Stimulated activated naive CD4-positive, alpha-beta T cell (primary cell): ENCODE measurements at places on chromosomes 1 and 21.

- DNase-seq, result no peak
These were observed 912.6 kb downstream of the TTLL7 start for GRCh38 chr1:83086346-83086745.

- no peak for DNase-seq
These were observed 34.0 kb downstream of the FH start for GRCh38 chr1:241485554-241485992.

- no peak for DNase-seq
These were observed 1.1 kb downstream of the KCNH1 start for GRCh38 chr1:211132721-211133392.

- DNase-seq, result no peak
These were observed 62.3 kb upstream of the SLC25A33 start for GRCh38 chr1:9476790-9477463.

DNA sequence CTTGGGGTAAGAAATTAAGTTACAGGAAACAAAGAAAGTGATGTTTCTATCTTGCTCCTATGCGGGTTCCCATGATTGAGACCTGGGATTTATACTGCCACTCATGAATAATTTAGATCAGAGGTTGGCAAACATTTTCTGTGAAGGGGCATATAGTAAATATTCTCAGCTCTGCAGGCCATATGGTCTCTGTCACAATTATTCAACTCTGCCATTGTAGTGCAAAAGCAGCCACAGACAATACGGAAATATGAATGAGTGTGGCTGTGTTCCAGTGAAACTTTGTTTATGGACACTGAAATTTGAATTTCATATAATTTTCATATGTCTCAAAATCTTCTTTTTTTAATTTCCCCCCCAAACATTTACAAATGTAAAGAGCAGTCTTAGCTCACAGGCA, 127.2 kb downstream of the FOXD2 start:
- DNase-seq, result no peak

- DNase-seq, result no peak
These were observed 61.3 kb downstream of the RAP1GAP start for GRCh38 chr1:21607549-21608529.

DNA sequence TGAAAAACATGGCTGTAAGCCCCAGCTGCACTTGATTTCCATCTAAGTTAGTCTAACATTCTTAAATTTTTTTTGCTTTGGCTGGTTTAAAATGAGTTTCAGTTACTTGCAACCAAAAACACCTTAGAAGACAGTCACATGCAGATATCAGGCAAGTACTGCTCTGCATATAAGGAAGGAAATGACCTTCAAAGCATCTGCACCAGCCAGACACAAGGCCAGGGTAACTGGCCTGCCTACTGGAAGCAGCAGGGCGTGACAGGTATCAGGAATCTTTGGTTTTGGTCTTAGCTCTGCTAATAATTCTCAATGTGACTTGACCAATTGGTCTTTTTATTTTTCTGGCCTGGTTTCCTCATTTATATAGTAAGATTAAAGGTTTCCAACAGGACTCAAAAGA, 33.5 kb downstream of the SCYL3 start:
- DNase-seq, result no peak

DNA sequence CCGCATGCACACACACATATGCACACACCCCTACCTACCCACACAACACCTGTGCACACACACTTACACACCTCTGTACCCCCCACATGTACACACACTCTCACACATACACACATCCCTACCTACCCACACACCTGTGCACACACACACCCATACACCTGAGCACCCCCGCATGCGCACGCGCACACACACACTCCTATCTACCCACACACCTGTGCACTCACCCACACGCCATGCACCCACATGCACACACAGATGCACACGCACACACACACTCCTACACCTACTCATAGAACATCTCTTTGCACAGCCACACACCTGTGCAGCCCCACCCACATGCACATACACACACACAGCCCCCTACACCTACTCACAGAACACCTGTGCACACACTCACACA, 15.5 kb upstream of the PADI2 start:
- no peak for DNase-seq

GRCh38 chr1:157562515-157562914, 10.2 kb upstream of the FCRL5 start:
- DNase-seq, result no peak

- no peak for DNase-seq
These were observed 150.7 kb downstream of the SETD4 start for GRCh38 chr21:35909456-35910223.

- no peak for DNase-seq
These were observed 111.3 kb upstream of the SLC44A3 start for GRCh38 chr1:94708811-94709210.

DNA sequence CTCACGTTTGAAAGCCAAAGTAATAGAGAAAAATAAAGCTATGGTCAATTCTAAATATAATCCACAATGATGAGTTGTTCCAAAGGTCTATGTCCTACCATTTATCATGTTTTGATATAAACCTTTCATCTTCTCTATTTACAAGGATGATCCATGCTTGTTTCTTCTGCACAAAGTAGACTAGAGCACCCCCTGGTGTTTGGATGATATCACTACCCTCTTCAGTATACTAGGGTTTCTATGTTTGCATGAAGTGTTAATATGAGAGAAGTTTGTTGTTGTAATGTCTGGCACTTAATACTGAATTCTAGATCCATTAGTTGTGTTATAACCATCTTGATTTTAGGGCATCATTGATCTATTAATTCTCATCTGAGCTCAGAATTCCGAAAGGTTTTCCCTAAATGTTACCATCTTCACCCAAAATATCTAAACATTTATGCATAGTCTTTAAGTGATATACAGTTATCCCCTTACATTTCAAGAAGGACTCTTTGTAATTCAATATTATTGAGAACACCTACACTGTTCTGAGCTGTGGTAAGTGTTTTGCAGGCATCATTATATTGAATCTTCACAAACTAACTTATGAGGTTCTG, 21.1 kb downstream of the CLDN8 start:
- DNase-seq, result no peak

DNA sequence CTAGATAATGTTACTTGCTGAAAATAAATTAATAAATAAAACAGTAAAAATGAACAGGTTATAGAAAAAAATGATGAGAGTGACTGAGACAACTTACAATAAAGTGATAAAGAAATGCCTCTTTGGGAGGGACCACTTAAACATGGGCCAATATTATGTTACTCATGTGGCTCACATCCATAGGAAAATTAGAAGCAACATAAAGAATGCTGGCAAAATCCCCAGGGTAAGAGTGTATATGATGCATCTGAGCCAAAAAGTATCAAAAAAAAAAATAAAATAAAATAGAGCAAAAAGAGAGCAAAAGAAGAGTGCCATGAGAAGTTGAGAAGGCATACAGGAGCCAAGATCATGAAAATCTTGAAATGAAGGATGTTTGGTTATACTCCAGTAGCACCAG, 818.0 kb downstream of the LTN1 start:
- DNase-seq, result no peak

DNA sequence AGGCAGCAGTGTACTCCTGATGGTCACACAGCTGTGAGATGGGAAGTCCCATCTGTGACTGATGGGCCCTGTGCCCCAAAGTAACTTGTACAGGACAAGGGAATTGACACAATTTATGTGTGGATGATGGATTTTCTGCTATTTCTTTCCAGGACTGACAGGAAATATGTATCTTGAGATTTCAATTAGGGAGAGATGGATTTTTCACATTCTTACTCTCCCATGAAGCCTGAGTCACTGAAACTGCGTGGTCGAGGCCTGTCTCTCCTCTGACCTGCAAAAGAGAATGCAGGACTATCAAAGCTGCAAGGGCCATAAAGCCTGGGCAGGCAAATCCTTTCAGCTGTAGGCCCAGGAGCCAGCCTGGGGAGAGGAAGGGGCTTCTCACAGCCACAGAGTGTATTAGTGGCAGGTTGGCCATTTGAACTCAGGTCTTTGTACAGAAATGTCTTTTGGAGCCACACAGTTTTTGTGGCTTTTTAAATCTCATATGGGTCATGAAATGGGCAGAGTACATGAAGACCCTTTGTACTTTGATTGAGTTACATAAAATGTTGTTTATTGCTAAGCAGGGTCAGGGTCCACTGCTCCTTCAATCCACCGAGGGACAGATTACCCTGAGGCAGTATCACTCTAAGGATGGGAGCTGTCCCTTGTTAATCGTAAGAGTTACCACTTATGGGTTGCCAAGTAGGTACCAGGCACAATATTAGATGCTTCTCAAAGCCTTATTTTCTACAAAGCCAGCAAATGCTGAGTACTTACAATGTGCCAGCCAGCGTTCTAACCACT, 14.8 kb downstream of the ALX3 start:
- no peak for DNase-seq

- DNase-seq, result no peak
These were observed 21.9 kb upstream of the ARF1 start for GRCh38 chr1:228060458-228061190.

- DNase-seq, result no peak
These were observed 545.9 kb downstream of the PLPP3 start for GRCh38 chr1:56033321-56034037.

DNA sequence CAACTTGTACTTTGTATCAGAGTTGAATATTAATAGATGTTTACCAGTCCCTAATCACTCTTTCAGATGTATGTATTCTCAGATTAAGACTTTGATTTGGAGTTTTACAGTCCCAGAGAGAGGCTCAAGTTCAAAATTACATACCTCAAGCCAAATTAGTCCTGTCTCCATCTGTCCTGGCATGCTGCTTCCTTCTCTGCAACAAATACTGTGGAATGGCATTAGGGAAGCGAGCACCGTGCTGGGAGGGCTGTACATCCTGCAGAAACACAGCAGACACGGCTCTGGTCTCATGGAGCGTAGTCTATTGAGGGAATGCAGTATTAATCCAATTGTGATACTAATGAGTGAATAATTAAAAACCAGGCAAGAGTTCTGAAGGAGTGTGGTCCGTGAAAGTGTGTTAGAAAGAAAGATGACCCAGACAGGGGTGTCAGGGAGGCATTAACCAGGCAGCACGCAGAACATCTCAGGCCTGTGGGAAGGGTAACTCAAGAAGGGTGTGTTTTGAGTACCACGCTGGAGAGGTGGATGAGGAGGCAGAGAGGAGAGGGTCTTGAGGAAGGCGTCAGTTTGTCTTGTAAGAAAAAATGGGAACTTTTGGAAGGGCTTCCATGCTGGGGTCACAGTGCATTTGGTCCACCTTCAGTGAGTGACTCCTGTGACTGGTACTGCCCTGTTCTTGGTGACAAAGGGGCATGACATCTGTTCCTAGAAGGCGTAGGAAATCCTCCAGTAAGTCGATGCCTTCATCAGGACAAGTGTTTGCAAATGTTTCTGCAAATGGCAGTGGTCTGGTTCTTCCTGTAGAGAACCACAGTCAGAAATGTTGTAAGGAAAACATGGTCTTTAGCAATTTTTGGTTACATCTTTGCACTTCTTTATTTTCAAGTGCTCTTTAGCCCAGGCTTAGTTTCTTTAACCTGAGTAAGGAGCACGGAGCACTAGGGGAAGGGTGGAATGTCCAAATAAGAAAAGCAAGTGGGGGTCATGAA, 1.6 kb downstream of the RAB4A start:
- no peak for DNase-seq

GRCh38 chr1:203327684-203328457, 22.6 kb downstream of the BTG2 start:
- peak; percentile 88 for DNase-seq

- no peak for DNase-seq
These were observed 18.7 kb upstream of the AK2 start for GRCh38 chr1:33055210-33056008.

- no peak for DNase-seq
These were observed 133.3 kb downstream of the XPR1 start for GRCh38 chr1:180765151-180765550.

DNA sequence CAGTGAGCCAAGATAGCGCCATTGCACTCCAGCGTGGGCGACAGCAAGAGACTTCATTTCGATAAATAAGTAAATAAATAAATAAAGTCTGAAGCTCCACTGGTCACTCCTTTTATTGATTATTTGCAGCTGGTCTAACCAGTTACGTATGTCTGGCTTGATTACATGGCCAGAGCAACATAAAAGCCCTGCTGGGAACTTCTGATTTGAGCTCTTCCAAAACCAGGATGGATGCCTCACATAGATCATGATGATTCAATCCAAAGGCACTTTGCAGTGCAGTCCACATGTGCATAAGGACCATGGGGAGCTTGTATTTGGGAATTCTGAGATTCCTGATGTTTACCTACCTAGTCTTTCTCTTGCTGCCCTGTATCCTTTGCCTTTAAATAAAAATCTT, 24.0 kb downstream of the NSUN4 start:
- DNase-seq, result no peak

DNA sequence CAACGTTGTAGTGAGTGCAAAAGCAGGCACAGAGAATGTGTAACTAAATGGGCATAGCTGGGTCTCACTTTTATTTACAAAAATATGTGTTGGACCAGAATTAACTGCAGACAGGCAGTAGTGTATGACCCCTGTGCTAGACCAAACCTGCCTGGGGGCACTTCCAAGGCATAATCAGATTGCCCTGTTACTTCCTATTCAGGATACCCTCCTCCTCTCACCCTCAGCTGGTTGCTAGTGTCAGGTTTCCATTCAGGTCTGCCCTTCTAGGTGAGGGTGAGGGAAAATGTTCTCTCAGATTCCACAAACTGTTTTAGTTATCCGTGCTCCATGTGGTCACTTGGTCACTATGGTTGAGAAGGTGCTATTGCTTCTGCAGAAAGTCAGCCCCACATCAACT, 387.3 kb downstream of the LMX1A start:
- DNase-seq, result no peak

DNA sequence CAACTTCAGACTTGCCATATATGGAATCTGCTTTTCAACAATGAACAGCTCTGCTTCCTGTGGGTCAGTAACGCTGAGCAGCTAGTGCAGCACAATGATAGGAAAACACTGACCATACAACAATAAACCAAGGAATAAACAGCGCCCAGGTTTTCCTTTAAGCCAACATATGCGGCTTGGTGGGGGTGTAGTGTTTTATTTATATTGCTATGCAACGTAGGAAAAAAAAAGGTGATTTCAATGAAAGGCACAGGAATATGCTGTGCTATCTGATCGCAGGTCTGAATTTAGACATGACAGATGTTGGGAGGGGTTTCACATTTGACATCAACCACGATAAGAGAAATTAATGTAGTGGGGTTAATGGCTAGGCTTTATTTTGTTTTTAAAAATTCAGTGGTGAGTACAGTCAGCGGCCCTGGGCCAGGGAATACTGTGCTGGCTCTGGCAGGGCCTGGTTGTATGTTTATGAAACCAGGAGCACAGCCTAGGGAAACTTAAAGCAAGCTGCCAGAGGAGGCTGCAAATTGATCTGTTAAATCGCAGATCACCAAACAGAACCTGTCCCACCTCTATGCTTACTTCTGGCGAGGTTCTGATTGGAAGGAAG, 4.3 kb downstream of the TSPAN2 start:
- DNase-seq, result no peak

DNA sequence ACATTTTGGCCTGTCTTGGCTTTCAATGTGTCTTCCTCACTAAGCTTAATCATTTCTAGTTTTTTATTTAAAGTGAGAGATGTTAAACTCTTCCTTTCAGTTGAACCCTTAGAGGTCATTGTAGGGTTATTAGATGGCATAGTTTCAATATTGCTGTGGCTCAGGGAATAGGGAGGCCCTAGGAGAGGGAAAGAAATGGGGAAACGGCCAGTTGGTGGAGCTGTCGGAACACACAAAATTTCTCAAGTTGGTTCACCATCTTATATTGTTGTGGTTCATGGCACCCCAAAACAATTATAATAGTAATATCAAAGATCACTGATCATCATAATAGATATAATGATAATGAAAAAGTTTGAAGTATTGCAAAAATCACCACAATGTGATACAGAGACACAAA, 31.4 kb upstream of the KAZN start:
- no peak for DNase-seq

GRCh38 chr21:43362321-43362791, 64.6 kb downstream of the SIK1 start:
- peak; percentile 95 for DNase-seq
